ENCODE measurements at places on chromosomes 5 and 9.

GRCh38 chr9:24242576-24242975 lies 303.1 kb downstream of the IZUMO3 start:
- DNase-seq = no peak

GRCh38 chr9:113911850-113912557 lies 35.9 kb downstream of the ZNF618 start:
- DNase-seq = no peak

DNA sequence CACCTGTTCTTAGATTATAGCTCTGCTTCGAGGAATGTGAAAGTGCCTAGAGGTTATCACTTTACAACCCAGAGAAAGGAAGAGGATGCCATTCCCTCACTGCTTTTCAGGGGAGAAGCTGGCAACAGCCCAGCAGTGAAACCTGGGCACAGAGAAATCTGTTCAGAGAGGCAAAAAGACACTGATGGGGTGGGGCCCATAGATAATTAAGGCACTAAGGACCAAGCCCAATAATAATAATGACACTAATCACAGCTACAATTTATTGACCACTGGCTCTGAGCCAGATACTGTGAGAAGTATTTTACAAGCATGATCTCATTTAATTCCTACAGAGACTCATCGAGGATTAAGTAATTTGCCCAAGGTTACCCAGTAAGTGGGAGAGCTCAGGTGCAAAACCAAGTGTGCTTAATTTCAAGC lies 168.3 kb downstream of the PIK3R1 start:
- DNase-seq = no peak

DNA sequence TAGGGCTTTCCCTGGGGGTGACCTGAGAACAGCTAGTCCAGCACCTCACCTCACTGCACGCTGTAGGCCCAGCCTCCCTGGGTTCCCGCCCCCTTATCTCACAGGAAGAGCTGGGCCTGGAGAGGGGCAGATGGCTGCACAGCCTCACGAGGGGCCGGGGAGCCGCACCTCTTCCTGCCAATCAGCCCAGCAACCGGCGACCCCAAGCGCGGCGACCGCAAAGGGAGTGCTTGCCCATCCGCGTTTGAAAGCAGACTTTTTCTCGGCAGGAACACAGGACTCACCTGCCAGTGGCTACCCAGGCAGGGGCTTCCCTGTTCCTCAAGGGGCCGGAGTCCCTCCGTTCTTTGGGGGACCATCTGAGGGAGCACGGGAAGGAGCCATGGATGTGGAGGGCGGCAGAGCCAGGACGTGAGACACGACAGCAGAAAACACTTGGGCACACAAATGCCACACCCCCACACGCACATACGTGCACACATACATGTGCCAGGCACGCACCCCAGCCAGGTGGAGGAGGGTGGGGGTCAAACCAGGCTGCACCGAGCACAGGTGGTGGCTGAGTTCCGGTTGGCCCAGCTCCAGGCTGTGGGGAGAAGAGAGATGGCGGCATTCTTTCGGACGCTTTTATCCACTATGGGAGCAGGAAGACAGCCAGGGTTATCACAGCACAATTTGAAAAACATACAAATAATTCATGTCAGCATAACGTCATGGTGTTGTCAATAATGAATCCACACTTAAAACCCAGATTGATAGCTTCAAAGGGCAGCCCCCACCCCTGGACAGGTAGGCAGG lies 11.3 kb downstream of the TMEM250 start:
- DNase-seq = peak; percentile 74

- no peak for DNase-seq
Observed at GRCh38 chr5:15421921-15422412, 78.0 kb upstream of the FBXL7 start.

Data from T-helper 2 cell (primary cell).